ENCODE measurements at places on chromosomes 16 and 17.
A peak's percentile ranks its signal among the peaks of the same experiment; 100 is the strongest.

- no peak for DNase-seq
These were observed 19.0 kb downstream of the ABCC12 start for GRCh38 chr16:48136547-48137360.

- DNase-seq = no peak
These were observed 30.9 kb downstream of the TMEM204 start for GRCh38 chr16:1564325-1564724.

DNA sequence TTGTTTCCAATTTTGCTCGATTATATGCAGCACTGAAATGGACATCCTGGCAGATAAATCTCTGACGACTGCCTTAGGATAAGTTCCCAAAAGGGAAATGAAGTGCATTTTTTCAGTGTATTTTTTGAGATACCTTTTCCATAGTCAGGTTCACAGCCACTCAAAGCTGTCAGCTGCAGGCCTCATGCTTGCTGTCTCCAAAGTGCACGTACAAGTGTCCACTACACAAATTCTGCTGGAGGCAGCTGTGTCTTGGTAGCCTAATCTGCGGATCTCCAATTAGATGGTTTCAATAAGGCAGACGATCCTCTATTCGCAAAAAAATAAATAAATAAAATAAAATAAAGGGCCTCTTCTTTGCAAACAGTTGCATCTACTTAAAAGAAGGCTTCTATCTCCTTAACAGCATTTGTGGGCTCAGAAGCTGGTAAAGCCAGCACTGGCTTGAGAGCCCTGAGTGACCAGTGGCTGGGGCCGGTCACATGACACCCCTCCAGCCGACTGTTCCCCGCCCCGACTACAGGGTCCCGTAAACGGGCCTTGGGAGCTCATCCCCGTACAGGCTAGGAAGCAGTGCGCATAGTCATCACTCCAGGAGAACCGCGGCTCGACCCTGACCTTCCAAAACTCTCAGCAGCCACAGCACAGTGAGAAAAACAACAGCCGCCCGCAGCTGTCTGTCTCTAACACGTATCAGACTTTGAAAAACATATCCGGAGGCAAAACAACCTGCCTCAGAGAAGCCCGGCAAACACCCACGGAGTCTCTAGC lies 18.8 kb downstream of the RPH3AL start:
- DNase-seq = peak; percentile 70

DNA sequence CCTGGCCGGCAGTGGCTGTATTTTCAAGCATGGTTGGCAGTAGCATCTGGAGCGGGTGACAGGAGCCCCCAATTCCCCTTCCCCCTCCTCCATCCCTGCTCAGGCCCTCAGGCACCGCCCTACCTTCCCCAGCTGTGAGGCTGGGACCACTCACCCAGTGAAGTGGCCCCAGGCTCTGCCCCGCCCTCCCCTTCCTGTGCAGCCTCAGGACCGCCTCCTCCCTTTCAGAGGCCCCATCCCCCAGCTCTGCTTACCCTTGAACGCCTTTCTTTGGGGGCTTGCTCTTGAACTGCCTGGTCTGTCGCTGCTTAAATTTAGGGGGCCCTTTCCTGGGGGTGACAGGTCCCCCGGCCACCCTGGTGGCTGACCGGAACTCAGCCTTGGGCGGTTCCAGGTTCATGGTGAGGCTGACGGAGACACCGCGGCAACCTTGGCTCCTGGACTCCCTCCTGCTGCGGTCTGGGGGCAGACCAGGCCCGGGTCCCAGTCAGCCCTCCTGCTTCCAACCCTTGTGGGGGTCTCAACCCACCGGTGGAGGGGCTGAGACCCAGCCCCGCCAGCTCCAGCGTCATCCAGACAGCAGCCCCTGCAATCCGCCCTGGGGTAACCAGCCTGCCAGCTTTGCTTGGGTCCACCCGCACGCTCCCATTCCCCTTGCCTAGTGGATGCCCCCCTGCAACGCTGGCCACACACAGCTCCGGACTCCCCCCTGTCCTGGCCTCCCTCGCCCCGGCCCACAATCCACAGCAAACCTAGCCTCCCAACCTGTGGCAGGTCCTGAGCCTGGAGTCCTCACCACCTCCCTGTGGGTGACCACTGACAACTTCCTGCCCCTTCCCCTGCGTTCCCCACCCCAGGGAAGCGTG lies 3.2 kb downstream of the PDE6G start:
- DNase-seq = peak; percentile 49

DNA sequence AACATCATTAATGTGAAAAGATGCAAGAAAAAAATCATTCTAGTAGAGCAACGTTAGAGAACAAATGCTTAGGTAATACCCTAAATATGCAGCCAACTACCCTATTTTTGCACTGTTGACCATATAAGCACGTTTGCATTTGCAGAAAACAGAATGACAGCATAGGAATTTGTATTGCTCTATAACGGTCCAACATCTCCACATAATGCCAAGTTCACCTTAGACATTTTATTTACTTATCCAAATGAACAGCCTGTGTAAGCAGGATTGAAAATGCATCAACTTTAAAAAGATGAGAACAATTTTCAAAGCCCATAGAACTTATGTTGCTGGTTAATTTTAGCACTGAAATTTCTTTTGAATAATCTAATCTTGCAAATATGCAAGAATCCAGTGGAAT lies 19.1 kb upstream of the RSL1D1 start:
- no peak for DNase-seq

DNA sequence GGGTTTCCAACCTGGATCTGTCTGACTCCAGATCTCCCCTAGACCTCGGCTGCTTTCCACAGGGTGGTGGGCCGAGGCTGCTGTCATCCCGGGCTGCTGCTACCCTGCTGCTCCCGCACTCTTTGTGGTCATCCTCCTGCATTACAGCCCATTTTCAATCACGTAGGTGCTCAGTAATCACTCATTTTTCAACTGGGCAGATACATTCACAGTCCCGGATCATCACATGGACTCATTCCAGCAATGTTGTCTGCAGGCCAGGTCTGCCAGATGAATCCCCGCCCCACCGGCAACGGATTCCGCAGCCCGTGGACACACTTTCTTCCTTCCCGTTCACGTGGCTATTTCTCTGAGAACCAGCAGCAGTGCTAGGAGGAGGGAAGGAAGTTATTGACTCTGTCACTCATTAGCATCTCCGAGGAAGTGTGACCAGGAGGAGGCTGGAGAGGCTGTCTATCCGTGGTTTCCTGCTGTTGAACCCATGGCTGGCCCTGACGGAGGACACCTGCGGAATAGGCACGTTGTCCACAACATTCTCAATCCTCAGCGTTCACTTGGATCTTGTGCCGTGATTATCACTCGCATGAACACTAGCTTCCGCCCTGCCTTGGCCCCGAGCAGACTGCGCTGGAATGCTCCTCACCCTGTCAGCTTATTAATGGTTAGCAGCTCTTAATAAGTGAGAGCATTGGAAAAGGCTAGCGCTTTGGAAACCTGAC lies 14.7 kb upstream of the ZCCHC14 start:
- DNase-seq = no peak

DNA sequence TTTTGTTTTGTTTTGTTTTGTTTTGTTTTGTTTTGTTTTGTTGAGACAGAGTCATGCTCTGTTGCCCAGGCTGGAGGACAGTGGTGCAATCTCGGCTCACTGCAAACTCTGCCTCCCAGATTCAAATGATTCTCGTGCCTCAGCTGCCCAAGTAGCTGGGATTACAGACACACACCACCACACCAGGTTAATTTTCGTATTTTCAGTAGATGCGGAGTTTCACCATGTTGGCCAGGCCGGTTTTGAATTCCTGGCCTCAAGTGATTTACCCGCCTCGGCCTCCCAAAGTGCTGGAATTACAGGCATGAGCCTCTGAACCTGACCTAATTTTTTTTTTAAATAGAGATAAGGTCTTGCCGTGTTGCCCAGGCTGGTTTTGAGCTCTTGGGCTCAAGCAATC lies 46.5 kb downstream of the CACNG3 start:
- DNase-seq = no peak

DNA sequence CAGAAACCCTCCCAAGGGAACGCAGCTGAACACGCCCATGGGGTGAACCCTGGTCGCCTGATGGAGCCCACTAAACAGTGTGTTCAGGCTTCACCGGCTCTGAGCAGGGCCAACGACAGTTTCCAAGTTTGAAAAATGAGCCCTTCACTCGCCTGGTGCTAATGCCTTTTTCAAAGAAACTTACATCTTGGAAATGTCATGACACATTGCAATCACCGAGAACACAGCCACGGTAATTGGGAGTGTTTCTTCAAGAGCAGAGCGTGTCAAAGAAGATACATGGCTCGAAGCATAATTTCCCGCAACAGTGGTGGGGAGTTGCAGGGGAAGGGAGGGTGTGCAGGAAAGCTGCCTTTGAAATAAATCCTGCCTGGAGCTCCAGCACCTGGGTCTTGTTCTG lies 463.2 kb downstream of the TMEM114 start:
- DNase-seq = peak; percentile 41

- DNase-seq = no peak
These were observed 4.3 kb downstream of the COG1 start for GRCh38 chr17:73197161-73197560.

- no peak for DNase-seq
These were observed 8.5 kb upstream of the SOCS3 start for GRCh38 chr17:78368348-78368747.

- no peak for DNase-seq
These were observed 5.5 kb downstream of the SLC13A2 start for GRCh38 chr17:28478712-28479615.

- no peak for DNase-seq
These were observed 177.1 kb downstream of the RAB11FIP4 start for GRCh38 chr17:31568539-31568938.

DNA sequence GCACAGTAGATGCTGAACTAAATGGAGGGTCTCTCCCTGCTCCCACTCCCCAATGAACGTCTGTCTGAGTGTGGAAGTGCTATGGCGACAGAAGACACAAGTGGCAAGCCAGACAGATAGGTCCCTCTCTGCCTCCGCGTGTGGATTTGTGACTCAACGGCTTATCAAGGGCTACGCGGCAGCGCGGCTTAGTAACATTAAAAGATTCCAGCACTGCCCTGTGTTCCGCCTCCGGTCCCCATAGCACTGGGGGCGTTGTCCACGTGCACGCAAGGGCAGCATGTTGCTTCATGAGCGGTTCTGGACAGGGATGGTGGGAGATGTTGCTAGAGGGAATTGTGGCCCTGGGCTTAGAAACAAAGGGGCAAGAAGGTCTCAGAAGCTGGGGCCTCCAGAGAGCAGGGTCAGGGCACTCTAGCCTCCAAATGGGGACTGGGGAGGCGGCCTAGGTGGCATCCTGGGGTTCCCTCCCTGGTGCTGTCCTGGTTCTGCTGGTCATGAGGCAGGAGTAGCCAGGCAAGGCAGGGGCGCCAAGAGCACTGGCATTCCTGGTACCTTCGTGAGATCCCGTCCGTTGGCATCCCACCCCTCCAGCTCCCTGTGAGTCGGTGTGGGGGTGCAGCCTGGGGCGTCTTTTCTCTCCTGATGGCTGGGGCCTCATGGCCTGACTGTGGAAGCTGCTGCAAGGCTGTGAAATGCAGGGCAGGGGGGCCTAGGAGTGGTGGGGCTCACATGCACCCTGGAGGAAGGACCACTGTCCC lies 9.1 kb downstream of the CRHR1 start:
- DNase-seq = no peak

GRCh38 chr17:58184986-58185761 lies 7.4 kb upstream of the EPX start:
- DNase-seq = no peak

Measured in eye (tissue), 1 donor.